HTR-8/SVneo (cell line): ENCODE measurements at places on chromosomes 16 and 17.

DNA sequence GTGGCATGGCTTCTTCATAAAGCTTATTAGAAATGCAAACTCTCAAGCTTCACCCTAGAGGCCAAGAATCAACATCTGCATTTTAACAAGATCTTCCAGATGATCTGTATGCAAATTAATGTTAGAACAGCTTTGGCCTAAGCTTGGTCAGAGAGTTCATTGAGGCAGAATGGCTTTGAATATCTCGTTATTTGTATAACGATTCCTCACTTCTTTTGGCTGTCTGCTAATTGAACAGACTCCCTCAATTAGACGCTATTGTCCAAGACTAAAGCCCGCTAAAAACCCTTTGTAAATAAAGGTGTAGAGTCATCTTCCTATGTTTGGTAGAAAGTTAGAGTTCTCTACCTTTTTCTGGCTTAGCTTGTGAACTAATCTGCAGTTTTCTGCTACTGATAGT, 1453.7 kb downstream of the CDH8 start:
- DNase-seq, result no peak

DNA sequence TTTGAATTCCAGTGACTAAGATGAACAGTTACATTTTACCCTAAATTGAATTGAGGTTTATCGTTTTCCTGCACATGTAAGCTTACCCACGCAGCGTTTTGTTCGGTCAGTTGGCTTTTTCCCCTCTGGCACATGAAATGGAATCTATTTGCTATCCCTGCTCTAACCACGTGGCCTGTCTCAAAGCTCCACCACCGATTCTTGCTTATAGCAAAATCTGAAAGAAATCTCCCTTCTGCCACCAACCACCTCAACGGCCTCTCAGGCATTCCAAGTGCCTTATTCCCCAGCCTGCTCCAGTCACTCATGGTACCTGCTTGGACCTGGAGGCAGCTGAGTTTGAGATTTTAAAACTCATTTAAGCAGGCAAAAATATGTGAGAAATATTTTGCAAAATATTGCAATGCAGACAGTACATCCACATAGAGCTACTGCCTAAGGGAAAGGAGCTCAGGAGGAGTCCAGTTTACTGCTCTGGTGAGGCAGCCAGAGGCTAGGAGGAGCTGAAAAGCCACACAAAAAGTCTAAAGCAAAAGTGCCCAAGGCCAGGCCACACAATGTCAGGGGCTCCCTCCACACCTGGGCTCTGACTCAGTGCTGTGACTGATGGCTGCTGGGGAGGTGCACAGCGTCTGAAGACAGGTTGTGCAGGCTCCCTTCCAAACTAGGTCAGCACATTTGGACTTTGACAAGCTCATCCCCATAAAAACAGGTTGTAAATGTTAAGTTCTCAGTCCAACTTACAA, 26.4 kb downstream of the ARHGAP17 start:
- DNase-seq, result no peak

GRCh38 chr16:12260647-12261262, 284.2 kb downstream of the SNX29 start:
- no peak for DNase-seq

DNA sequence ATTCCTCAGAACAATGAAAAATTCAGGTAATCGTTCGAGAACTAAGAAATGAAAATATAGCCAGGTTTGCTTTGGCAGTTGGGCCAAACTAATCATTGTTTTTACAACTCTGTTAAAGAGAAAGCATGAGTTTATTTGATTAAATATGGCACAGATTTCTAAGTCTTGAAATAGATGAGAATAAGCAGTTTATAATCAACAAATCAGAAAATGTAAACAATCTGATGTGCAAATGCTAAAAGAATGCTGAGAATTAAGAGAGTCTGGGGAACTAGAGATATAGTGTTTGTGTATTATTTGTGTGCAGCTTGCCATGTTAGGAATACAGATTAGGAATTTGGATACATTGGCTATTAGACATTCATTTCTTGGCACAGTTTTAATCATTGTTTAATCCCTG, 212.5 kb downstream of the TANC2 start:
- no peak for DNase-seq

DNA sequence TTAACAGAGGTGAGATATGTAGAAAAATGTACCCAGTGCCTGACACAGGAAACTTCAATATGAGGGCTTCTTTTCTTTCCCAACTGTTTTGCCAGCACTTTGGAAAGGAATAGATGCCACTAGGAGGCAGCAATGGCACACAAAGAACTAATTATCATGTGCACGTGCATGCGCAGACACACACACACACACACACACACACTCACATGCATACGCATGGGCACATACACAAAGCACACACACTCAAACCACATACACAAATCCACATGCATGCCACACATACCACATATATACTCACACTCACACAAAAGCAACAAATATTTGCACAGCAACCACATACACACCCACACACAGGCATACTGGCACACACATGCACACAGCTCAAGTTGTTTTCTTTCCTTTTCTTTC, 8.8 kb upstream of the CEP112 start:
- DNase-seq, result peak; percentile 62

DNA sequence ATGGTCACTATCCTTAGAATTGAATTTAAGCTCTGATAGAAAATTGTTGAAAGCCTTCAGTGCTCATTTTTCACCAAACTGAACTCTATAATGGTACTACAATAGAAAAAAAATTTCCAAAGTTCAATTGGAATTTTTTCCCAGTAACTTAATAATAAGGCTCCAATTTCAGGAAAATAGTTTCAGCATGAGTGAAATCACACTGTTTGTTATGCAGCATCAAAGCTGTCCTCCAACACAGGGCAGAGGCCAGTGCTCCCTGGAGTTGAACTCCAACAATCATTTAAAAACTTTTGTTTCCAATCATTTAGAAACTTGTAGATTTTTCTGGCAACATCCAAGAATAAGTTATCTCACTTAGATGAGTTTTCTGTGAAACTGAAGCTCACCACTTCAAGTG, 103.1 kb upstream of the HSBP1 start:
- DNase-seq, result no peak

GRCh38 chr17:20302246-20302917, 165.0 kb downstream of the LGALS9B start:
- DNase-seq, result no peak

DNA sequence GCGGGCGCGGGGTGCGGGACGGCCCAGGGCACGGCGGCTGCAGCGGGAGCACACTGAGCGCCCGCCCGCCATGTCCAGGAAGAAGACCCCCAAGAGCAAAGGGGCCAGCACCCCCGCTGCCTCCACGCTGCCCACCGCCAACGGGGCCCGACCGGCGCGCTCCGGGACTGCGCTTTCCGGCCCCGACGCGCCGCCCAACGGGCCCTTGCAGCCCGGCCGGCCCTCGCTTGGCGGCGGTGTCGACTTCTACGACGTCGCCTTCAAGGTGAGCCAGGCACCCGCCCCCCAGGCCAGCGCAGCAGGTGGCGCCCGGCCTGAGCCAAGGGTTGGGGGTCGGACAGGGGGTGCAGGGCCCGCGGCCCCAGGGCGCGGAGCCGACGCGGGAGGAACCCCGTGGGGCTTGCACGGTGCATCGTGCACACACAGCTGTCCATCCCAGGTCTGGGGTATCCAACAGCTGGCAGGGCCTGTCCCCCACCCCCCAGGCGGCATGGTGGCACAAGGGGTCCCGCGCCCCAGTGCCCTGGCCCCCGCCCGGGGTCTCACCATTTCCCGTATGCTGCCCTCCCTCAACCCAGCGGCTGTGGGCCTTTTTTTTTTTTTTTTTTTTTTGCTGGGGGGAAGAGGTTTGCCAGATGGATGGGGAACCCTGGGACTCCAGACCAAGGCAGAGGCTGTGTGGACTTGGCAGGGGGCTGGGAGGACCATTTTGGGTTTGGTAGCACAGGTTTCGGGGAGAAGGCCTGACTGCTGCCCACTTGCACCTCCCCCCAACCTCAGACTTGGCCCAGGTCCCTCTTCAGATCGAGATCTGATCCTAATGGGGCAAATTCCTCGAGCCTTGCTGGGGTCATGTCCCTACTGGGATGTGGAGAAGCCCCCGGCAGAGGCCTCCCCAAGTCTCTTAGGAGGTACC, 547 bp downstream of the RAB26 start:
- no peak for DNase-seq

- DNase-seq, result no peak
Observed at GRCh38 chr16:14309001-14309886, 238.1 kb downstream of the MRTFB start.

GRCh38 chr16:85554889-85555718, 58.0 kb upstream of the GSE1 start:
- no peak for DNase-seq

DNA sequence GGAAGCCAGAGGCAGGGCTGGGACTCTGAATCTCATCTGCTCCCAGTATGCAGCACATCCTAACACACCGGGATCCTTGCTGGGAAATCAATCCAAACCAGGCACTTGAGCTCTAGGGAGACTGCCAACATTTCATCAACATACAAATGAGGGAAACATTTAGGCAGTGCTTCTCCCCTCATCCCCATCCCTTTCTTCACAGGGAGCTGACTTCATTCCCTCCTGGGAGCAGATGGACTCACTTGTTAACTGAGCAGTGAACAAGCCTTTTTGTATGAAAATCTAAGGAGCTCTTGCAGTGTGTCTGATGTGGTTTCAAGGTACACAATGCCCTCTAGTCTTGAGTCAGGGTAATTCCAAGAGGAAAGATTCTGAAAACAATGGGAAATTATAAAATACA, 96.3 kb downstream of the TMEM114 start:
- DNase-seq, result no peak

GRCh38 chr16:67773569-67774456, 32.5 kb downstream of the RANBP10 start:
- no peak for DNase-seq

GRCh38 chr16:2208308-2208707, 2.4 kb downstream of the BRICD5 start:
- no peak for DNase-seq

DNA sequence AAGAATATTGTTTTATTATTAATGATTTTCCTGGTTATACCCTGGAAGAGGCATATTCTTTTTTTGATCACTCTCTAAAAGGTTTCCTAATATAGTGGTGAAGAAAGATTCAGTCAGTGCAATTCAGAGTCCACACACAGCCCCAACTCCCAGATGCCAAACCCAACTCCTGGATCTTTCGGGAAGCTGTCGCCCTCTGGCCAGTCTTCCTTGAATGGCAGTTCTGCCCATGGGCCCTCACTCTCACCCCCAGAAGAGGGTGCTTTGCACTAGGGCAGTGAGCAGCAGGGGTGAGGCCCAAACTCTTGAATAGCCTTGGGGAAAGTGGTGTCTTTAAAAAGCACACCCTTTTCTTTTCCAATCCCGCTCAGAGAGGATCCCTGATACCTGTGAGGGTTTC, 11.0 kb downstream of the KRT32 start:
- DNase-seq, result no peak

GRCh38 chr17:17698869-17699351, 17.7 kb downstream of the RAI1 start:
- DNase-seq, result no peak

DNA sequence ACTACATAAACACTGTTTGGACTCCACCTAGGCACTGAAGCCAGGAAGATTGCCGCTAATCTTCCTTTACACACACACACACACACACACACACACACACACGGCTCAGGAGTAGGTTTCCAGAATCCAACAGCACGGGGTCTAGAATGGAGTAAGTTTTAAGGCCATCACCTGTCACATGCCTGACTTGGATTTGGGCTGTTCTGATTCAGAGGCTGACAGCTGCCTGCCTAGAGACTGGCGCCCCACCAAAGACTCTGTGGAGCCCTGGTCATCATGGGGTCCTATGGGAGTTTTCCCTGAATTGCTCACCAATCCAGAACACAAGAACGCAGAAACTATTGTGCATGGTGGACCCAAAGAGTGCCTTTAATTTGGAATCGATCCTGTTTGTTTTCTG, 10.9 kb downstream of the CDRT4 start:
- DNase-seq, result no peak

DNA sequence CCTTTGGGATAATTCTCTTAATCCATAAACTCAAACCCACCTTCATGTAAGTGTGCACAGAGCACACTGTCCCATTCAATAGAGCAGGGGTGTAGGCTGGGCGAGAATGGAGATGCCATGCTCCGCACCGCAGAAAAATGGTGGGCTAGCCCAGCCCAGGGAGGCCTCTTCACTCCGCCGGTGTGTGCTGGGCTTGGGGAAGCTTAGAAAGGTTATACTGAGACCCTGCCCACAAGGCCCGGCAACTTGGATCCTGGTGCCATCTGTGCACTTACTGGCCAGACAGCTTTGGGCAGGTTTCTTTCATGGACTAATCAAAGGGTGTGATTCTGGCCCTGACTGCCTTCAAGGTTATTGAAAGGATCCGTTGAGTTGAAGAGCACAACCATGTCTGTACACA, 3.7 kb upstream of the STAT5A start:
- no peak for DNase-seq

DNA sequence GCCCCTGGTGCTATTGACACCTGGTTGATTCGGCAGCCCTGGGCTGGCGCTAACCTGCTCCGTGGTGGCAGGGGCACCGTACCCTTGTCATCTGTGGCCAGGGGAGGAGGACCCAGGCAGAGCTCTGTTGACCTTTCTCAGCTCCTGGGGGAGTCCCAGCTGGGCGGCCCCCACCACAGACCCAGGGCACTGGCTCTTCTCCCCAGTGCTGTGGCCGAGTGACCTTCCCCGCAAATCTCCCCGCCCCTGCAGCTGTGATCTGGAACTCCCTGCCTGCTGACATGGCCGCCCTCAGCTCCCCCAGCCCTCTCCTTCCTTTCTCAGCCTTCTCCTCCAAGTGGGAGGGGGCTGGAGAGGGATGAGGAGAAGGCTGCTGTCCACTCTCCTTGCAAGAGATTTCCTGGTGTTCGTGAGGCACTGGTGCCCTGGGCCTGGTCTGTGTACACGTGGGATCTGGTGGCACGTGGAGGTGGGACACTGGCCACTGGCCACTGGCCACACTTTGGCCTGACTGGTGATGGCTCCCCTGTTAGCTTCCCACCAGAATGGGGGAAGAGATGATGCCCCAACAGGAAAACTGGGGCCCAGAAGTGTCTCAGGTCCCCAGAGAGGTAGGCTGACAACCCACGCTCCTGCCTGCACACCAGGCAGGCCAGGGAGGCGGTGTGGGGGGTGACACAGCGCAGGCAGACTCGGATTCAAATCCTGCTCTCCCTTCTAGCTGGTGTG, 8.2 kb downstream of the FMNL1 start:
- DNase-seq, result no peak

DNA sequence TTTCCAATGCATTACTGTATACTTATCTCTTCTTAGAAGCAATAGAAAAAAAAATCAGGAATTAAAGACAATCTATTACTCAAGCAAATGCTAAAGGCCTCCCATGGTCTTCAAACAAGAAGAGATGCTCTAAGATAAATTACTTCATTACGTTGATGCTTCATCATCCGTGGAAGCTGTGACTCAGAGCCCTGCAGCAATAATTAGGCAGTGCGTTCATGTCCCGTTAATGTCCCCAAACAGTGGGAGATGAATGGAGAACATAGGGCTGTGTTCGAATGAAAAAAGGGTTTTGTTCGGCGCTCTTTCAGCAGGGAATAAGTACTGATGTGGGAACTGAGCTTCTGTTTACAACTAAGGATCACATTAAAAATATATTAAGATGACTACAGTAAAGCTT, 15.9 kb upstream of the PDXDC1 start:
- no peak for DNase-seq

DNA sequence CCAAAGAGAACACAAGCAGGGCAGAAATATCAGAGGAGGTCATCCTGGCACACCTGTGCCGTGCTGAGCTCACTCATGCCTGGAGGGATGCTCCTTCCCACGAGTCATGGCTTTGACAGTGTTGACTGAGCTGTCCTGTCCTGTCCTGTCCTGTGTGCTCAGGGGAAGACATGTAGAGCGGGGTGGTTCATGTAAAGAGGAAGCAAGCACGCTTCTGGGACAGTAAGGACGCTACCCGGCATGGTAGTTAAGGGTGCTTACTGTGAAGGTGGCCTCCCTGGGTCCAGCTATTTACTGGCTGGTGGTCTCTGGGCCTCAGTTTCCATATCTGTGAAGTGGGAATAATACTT, 398 bp downstream of the LGALS9 start:
- DNase-seq, result no peak
